ENCODE measurements at places on chromosomes 13 and 19. TPM values are rescaled to one million over a fixed set of nuclear protein-coding genes. Genes with fewer than 3 reads are reported as not detected.

The PEG3 gene
- total RNA-seq: under 0.01 TPM

The MRPL54 gene
- total RNA-seq: 40.4 TPM

The MEIOSIN gene
- total RNA-seq: not detected

The IL11 gene
- total RNA-seq: 0.10 TPM

The RASAL3 gene
- 31.3 TPM for total RNA-seq

The APC2 gene
- 0.10 TPM for total RNA-seq

The TNFSF11 gene
- 0.42 TPM for total RNA-seq

The CEACAM20 gene
- not detected for total RNA-seq

The CD33 gene
- total RNA-seq: 24.5 TPM

The ZNF415 gene
- 0.52 TPM for total RNA-seq

The TMEM221 gene
- not detected for total RNA-seq

The SHISA7 gene
- total RNA-seq: not detected

The CGB3 gene
- not detected for total RNA-seq

The NKPD1 gene
- total RNA-seq: 0.84 TPM

The IFNL1 gene
- not detected for total RNA-seq

The LYPD3 gene
- total RNA-seq: 3.5 TPM

The ZNF383 gene
- 10.3 TPM for total RNA-seq

The SGCG gene
- total RNA-seq: not detected

The KIR3DL1 gene
- total RNA-seq: 1.6 TPM

The ZNF865 gene
- 3.3 TPM for total RNA-seq

The VASP gene
- 95.8 TPM for total RNA-seq

The SERP2 gene
- total RNA-seq: 0.31 TPM

The ACTMAP gene
- 0.52 TPM for total RNA-seq
